AG08396 (cell line): ENCODE measurements at places on chromosomes 1 and 21.

- no peak for DNase-seq
These were observed 42.2 kb upstream of the KANK4 start for GRCh38 chr1:62361431-62361830.

- no peak for DNase-seq
These were observed 87.5 kb upstream of the RGS1 start for GRCh38 chr1:192488058-192488457.

- DNase-seq, result no peak
These were observed 17.7 kb downstream of the TNR start for GRCh38 chr1:175725684-175726083.

GRCh38 chr21:33799378-33800090, 116.1 kb downstream of the ATP5PO start:
- no peak for DNase-seq

- DNase-seq, result peak; percentile 31
These were observed 496.4 kb downstream of the SETD4 start for GRCh38 chr21:35563885-35564451.

DNA sequence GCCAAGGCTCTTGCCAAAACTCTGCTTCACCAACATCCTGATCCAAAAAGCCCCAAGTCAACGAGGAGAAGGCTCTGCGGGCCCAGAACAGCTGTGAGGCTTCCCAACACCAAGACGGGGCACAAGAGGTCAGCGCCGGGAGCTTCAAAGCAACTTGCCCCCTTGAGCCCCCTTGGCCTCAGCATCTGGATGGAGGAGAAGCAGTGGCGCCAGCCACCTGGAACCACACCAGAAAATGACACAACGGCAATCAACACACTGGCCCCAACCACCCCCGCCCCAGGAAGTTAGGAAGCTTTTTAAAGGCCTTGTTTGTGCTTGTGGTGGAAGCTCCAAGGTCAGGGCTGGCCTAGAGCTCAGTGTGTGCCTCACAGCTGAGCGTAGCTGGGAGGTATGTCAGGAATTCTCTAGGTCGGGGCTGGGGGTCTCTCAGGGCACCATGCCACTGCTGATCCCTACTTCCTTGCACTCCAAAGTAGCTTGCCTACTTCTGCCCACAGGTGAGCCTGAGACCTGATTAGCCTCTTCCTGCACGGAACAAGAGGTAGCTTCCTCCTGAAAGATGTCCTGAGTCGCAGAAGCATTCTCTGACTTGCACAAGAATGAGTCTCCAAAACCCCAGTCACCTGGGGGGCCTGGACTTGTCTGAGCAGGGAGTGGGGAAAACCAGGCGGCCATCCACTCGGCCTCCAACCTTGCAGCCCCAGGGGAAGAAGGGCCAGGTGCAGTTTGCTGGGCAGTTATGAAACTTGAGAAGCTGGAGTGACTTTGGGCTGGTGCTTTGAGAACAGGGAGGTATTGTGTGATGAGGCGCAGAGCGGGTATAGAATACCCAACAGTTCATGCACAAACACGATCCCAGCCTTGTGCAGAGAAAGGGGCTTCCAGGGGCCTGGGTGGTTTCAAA, 9.7 kb upstream of the SRP9 start:
- peak; percentile 75 for DNase-seq

DNA sequence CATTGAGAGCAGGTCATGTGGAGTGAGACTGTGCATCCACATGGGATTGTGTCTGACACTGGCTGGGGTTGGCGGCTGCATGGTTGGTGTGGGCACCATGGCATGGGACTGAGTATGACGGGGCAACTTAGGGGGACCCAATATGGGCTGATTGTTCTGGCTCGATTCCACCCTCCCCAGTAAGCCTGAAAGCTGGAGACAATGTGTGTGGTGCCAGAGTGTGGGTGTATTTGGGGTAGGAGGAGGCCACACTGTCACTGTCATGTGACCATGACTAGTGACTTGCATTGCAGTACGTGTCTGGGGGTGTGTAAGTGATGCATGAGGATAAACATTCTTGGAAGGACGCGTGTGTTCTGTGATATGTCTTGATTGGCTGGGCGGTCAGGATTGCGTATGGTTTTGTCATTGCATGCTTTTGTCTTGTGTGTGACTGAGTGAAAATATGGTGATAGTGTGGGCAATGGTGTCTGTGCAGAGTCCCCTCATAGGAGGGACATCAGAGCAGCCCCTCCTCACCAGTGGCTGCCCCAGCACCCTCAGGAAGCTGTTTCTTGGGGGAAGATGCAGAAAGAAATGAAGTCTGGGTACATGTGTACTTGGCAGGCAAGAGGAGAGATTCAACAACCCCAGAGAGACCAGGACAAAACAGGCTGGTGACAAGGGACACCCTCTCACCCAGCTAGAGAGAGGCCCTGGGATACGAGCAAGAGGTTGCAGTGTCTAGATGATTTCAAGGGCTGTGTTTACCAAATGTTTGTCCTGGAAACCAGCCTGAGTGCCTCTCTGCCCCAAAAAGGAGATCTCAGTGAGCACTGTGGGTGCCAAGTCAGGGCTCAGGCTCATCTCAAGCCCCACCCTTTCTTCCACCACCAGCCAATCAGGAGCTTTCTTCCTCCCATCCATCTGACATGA, 36.3 kb downstream of the SDC3 start:
- no peak for DNase-seq

DNA sequence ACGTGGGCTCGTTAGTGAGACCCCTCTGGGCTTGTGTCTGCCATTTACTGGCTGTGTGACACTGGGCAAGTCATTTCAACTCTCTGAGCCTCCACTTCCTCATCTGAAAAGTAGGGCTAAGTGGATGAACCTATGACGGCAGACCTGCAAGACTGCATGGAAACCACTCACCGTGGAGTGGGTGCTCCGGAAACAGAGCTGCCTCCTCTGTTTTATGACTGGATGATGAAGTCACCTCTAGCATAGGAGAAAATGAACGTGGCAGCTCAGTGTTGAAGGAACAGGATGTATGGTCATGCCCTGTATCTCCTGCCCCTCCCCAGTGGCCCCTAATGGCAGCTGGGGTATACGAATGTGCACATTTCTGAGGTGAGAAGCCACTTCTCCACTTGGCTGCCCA, 40.5 kb downstream of the STPG1 start:
- DNase-seq, result no peak

GRCh38 chr1:156589546-156589945, 2.0 kb upstream of the NAXE start:
- no peak for DNase-seq

DNA sequence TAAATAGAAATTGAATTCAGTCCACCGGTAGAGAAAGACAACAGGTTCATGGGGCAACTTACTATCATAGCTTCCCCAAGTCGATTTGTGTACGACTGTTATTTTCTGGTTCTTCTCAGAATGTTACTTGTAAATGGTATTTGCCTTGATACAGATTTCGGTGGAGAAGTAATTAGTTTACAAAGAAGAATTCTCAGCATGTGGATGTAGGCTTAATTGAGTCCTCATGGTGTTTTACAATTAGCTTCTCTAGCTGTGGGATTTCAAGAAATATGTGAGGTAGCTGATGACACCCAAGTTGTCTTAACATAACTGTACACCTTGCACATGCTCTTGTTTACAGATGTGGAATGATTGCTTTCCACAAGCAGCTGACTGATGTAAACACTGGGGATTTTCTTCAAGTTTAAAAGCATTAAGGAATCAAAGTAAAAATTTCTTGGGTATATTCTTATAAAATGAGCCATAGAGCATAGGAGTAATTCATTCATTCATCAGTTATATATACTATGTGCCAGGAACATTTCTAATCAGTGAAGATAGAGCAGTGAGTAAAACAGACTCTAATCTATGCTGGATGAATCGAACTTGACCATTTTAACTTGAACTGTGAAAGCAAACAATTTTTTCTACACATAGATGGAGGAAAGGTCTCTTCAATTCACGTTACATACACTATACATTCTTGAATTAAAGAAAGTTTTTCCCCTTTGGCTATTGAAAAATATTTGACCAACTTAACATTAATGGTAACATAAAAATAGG, 1.4 kb downstream of the MACO1 start:
- no peak for DNase-seq

- DNase-seq, result no peak
These were observed 90.6 kb upstream of the CNIH3 start for GRCh38 chr1:224525411-224526040.

DNA sequence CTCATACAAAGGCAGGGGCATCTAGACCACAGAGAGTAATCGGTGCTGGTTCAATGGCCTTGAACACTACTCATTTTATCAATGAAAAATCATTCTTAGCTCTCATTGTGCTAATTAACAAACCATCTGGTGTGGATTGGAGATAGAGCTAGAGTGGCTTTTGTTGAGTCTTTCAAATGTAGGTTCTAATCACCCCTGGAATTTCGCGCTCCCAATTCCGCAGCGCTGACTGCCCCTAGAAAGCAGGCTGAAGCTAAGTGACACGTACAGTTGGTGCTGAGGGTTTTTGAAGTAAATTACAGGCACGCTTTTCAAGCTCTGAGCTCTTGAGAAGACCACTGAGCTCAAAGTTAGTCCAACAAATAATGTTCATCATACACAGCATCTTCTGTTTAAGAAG, 31.2 kb upstream of the CA6 start:
- no peak for DNase-seq

DNA sequence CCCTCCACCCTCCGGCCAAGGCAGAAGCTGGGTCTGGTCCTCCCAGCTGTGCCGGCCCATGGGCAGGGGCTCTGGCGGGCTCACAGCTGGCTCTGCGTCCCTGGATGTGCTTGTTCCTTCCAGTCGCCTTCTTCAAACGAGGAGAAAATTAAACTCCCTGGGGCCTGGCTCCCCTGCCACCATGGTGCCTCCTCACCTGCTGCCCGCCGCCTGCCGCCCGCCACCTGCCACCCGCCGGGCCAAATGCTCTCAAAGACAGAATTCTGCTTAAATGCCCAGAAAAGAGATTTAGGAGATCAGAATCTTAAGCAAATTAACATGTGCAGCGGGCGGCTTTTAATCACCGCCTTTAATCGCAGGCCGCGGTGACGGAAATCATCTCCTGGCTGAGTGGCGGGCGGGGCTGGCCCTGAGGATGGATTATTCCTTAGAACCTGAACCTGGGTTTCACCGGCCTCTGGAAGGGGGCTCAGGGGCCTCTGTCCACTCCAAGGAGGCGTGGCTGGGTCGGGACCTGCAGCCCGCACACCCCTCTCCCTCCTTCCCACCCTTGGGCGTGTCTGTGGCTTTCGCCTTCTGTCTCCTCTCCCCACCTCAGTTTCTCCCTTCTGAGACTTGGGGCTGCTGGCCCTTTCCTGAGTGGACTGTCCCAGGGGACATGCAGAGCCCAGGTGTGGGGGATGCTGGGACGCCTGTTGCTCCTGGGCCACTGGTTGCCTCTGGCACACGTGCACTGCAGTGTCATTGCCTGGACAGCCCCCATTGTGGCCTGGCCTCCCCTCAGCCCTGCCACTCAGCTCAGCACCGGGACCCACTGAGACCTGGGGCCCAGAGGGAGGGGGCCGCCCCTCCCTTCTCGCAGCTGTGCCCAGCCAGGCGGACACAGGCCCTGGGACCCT, 10.5 kb upstream of the PLCH2 start:
- no peak for DNase-seq

DNA sequence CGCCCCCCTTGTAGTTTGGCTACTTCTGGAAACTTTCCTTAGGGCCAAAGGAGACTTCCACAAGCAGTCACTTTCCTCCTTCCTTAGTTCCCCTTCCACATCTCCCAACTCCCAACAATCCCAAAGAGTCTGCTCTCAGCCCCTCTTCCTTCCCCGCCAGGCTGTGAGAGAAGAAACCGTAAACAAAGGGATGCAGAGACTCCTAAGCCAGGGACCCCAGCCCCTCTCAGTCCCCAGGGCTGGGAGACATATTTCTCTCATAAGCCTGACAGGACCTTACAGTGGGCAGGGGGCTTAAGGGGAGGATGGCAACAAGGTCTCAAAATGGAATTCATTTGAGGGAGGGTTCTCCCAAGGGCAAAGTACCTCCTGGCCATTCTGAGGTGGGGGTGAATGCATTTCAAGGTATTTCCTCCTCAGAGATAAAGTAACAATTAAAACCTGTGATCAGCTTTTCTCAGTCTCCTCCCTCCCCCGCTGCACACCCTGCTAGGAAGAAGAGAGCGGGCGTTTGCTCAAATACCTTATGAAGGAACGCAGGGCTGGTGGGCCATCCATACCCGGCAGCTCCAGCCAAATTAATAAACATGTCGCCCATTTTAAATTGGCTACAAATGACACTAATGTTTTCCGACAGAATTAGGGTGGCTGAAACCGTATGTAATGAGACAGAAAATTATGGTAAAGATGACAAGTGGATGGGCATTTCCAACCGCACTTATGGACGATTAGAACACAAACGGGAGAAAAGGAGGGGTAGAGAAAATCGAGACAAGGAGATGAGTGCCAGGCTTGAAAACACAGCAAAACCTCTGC, 4.0 kb downstream of the BARHL2 start:
- peak; percentile 6 for DNase-seq

- no peak for DNase-seq
These were observed 46.0 kb upstream of the CNTN2 start for GRCh38 chr1:204996981-204997380.

DNA sequence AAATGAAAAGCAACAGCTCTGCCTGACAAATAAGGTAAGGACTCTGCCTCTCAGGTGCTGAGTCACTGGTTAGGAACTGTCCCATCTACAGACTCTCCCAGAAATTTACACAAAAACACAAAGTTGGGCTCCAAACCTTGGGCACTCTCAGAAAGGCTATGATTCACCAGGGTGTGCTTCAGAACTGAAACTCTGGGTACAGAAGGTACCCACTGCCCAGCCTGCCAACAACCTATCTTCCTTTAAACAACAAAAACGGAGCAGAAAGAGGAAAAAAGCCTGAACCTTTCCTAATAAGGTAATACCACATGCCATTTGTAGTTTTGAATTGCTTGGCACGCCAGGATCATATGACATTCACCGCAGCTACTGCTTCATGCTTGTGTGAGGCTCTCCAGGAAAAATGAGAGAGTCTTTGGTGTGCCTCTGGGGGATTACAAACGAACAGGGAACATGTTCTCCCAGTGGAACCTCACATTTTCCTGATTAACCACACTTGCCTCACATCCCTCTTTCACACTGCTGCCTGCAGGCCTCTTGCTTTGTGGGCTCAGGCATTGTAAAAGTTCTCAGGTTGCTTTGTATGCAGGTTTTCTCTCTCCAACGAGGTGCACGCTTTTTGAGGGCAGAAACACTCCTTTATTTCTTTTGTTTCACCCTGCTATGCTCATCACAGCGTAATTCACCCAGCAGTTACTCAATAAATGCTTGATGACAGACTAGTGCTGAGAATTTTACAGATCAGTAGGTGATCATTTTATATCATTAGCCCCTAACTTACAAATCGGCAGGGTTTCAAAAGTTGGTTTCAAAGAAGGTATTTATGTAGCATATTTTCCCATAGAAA, 65.1 kb downstream of the GADD45A start:
- DNase-seq, result peak; percentile 51
